ENCODE measurements at places on chromosomes 1 and 21.
A peak's percentile ranks its signal among the peaks of the same experiment; 100 is the strongest.

- DNase-seq, result peak; percentile 88
Observed at GRCh38 chr1:154324669-154325582, at the start of gene ATP8B2. Gene ATP8B2, plus strand, starts transcription at chr1:154325525. Its CDS starts 2,617 bp downstream, at chr1:154328142.

- no peak for DNase-seq
Observed at GRCh38 chr21:46041183-46041582, 56.7 kb upstream of the COL6A2 start.

GRCh38 chr21:28135646-28136045 lies 857.0 kb downstream of the LTN1 start:
- no peak for DNase-seq

GRCh38 chr1:170698301-170699275 lies 34.7 kb downstream of the PRRX1 start:
- no peak for DNase-seq

DNA sequence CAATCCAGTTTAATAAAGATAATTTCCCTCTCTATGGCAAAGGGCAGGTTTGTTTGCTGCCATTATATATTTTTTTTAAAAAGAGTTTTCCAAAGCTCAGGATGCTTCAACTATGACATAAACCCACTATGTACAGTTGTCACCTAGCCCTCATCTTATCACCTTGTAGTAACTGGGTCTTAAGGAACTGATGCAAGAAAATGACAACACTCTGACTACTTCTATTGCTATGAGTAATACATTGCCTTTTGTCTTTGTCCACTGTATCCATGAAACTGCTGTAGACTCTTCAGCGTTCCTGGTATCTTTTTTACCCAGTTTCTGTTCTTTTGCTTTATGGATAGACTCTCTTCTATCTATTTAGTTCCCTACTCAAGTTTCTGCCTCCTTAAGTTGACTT lies 586.5 kb downstream of the NEGR1 start:
- DNase-seq, result no peak

DNA sequence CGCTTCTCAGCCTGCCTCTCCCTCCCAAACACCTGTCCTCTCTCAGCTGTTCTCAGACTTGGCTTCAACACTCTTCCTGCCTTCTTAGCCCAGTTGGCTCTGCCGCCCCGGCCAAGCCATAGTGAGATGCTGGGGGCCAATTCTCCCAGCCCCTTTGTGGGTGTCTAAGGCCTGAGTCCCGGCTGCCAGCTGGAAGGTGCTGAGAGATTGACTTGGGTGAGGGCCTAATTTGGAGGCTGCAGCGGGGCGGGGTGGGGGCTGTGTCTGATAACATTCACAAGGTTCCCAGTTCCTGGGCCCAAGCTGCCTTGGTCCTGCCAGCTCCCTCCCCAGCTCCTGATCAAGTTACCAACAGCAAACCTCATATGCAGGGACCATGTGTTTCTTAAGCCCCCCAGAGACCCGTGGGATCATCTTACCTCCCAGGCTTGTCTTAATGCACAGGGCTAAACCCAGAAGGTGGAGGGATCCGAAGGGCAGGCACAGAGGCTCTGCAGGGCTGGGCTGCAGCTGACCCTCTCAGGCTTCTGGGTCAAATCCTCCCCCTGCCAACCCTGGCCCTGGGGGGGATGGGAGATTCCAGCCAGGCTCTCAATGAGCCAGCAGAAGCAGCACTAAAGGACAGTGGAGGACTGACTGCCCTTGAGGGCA lies 9.8 kb downstream of the INKA2 start:
- DNase-seq, result peak; percentile 65

DNA sequence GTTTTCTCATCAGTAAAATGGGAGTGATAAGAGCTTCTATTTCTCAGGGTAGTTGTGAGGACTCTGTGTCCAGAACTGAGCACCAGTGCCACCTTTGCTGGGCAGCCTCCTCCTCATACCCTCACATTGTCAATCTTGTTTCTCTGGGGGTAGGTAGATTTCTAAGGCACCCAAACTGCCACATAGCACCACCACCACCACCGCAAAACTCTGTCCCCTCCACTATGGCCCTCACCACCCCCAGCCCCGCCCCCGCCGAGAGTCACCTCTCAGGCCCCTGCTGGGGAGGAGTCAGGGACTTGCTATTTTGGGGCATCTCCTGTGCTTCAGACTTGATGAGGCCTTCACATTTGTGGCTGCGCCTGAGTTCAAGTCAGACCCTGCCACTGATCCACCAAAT lies 549.2 kb downstream of the PTPRU start:
- no peak for DNase-seq

GRCh38 chr1:33381977-33382376 lies 48.9 kb downstream of the PHC2 start:
- no peak for DNase-seq

- no peak for DNase-seq
Observed at GRCh38 chr1:201511941-201512539, 5.1 kb upstream of the CSRP1 start.

GRCh38 chr1:35605071-35605866 lies 32.2 kb downstream of the TFAP2E start:
- no peak for DNase-seq

DNA sequence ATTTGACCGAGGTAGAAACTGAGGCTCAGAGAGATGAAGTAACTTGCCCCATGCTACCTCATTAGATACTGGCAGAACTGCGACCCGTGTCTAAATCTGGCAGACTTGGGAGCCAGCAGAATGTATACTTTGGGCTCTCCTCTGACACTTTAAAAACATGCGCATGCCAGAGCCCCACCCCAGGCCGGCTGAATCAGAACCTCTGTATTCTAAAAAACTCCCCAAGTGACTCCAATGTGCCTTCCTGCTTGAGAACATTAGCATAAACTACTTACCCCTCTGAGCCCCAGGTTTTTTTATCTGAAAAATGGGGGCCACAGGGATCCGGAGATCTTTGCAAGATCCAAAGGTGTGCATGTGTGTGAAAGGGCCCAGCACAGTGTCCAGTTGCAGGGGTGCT lies 344.7 kb upstream of the USP24 start:
- DNase-seq, result no peak

- DNase-seq, result no peak
Observed at GRCh38 chr1:156268336-156268735, 14.3 kb downstream of the SMG5 start.

GRCh38 chr1:240973875-240974274 lies 361.9 kb upstream of the GREM2 start:
- DNase-seq, result no peak

DNA sequence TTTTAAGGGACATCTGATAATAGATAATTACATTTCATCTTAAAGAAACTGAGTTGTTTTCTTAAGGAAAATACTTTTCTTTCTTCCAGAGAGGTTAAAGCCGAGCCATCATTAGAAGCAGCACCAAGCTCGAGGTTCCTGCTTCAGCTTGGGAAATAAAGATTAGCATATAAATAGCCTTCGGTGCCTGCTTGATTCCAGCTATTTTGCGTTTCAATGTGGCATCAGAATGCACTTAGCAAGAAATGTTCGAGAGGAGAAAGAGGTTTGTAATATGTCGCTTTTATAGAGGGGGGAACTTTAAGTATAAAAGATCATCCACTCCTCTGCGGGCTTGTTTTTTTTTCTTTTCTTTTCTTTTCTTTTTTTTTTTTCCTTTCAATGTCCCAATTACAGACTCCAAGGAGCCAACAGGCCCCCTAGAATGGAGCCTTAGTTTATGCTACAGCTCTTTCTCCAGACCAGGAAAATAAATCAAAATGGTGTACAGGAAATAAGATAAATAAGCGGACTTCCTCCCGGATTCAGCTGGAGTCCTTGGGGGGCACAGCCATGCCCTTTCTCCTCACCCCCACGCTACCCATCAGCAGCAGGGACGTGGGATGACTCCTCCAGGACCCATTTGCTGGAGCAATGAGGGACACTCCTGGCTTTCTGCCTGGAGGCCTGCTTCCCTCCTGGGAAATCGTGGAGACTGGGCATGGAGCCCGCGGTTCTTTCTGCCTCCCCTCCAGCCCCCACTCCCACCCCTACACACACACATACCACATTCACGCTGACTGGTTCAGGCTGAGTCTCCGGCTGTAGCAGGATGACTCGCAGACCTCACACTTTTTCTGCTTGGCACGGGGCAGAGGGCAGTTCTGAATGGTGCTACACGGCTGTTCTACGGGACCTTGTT lies 131.6 kb downstream of the RRAGC start:
- no peak for DNase-seq

- no peak for DNase-seq
Observed at GRCh38 chr1:219160967-219161366, 12.7 kb upstream of the LYPLAL1 start.

GRCh38 chr1:9241891-9242290 lies 7.3 kb downstream of the H6PD start:
- DNase-seq, result no peak
